ENCODE measurements at places on chromosomes 2 and 18. TPM values are rescaled to one million over a fixed set of nuclear protein-coding genes. Genes with fewer than 3 reads are reported as not detected.
A peak's percentile ranks its signal among the peaks of the same experiment; 100 is the strongest.

GRCh38 chr2:101900375-101900774 is 91.4 kb upstream of the IL1R2 start:
- DNase-seq: no peak

- DNase-seq: peak; percentile 37
Observed at GRCh38 chr2:28393114-28393836, 617 bp downstream of the FOSL2 start.

DNA sequence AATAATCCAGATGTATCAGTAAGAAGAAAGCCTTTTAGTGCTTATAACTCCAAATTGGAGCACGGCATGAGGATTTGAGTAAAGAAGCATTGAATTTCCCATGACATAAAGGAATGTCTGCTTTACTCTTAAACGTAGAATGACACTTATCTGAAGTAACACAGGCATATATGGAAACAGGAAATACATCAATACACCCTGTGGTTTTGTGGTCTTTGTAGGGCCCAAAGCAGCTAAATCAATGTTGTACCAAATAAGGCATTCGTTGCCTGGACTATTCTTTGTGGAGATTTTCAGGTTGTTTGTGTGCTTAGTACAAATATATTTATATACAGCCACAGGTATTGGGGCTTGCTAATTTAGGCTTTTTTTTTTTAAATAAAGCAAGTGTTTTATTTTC is 660.5 kb downstream of the LRRTM4 start:
- no peak for DNase-seq

FHOD3 gene
- total RNA-seq: not detected

DNA sequence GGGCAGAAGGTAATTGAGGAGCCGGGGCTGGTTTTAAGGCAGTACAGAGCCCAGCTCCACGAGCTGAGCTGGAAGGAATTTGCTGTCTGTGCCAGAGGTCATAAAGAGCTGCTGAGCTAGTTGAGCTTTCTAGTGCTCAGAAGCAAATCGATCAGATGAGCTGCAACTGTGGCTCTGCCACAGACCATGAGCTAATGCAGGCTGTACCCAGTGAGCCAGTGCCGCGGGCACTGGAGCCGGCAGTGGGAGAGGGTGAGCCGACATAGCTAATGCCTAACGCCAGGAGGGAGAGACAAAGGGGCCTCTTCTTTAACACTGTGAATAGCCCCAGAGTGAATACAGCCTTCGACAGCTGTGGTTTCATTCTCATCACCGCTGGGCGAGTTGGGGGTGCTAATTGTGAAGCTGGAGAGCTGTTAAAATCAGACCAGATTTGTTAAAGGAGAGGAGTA is 410.1 kb upstream of the TCF4 start:
- no peak for DNase-seq
